CD4-positive, alpha-beta T cell treated with Interleukin-6 for 4 hours (primary cell): ENCODE measurements at places on chromosomes 6 and 20.

DNA sequence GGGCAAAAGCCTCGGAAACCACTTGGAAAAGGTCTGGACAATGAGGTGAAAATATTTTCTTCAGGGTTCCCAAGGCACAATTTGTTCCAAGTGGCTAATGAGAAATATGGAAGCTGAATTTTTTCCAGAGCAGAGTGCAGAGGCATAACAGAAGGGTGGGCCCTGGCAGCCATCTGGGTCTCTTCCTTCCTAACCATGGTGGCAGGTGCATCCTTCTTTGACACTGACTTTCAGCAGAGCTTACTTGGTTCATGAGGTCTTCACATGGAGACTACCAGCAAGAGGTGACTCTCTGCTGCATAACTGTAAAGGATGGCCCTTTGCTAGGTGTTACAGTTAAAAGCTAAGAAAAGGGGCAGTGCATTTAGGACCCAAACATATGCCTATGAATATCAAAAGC, 522.9 kb downstream of the KIF16B start:
- DNase-seq, result no peak

GRCh38 chr6:89678531-89678930, 40.0 kb upstream of the LYRM2 start:
- no peak for DNase-seq

- DNase-seq, result no peak
Observed at GRCh38 chr6:142693441-142693840, 251.5 kb downstream of the HIVEP2 start.

GRCh38 chr6:16982807-16983206, 119.0 kb upstream of the STMND1 start:
- no peak for DNase-seq

DNA sequence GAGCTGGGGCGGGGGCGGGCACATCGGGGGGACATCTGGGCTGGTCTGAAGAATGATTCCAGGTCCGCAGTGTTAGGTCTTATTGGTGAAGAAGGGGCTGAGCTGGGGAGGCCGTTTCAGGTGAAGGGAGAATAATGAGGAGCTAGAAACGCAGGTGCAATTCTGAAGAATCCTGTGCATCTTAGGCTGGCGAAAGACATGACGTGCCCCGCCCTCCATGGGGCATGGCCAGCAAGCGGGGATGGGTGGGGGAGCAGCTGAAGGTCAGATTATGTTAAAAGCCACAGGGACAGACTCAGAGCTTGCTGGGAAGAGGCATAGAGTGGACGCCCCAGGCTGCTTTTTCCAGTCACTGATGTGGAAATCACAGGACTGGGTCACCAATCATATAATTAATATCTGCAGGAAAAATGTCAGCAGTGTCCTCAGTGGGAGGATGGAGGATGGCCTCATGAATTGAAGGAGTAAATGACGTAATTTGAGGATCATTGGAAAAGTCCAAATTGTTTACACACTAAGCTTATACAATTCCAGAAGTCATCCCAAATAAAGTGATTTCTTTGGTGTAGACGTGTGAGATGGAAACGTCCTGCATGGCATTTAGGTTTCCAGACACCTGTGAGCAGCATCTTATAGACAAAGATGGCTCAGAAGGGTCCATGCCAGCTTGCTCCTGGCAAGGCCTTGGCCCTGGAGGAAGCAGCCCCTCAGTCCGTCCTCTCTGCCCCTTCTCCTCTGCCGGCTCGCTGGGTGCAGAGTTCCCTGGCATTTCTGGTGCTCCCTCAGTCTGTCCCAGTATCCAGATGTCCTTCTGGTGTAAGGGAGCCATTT, 109.6 kb upstream of the FRMD1 start:
- DNase-seq, result no peak

GRCh38 chr6:88298066-88298845, 132.1 kb upstream of the CNR1 start:
- DNase-seq, result no peak

DNA sequence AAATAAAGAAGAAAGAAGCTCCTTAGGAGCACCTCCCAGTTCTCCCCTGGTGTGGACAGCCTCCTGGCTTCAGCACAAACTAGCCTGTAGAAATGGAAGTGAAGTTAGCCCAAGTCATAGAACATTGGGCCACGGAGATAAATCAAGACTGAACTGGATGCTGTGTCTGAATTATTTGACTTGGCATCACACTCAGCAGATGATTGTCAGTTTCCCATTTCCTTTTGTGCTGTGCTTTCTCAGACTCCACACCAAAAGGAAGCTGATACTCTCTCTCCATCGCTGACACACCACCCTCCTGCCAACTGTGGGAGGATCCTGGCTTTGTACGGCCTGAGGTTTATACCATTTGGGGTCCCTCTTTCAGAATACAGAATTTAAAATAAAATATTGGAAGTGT, 209.8 kb downstream of the TFAP2A start:
- DNase-seq, result no peak

DNA sequence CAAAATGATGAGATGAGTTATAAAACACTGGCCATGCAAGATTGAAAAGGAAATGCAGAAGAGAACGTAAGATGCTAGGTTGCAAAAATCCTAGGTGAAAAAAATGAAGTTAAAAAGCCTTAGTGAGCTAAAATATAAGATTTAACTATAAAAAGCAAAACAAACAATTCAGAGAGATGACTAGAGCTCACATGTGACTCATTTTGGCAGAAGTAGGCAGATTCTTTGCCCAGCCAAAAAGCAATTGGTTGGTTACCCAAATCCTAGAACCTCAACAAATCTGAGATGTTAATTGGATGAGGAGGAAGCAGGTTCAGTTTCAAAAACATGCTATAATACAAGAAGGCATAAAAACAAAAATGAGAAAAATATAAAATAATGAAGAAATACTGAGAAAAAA, 249.1 kb downstream of the OGFRL1 start:
- no peak for DNase-seq

GRCh38 chr6:81750681-81751387, 1.6 kb downstream of the TENT5A start:
- DNase-seq, result no peak

DNA sequence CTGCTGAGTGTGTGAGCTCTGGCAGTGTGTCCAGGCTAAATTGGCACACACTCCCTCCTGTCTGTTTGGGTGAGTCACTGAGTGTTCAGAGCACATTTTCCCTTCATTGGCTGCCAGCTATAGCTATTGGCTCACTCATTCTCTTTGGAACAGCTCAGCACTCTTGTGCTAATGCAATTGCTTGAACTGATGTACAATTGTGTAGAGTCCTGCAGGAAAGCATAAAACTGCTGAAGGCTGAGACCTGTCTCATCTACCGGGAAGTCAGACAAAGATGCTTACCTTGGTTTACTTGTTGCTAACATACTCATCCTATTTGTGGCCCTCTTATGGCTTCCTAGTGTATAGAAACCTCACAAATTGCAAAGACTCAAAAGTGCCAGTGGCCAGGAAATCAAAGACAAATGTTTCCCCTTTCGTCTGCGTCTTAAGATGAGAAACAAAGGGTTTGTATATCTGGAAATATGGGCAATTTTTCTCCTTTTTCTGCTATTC, 351.0 kb downstream of the BCKDHB start:
- DNase-seq, result no peak

DNA sequence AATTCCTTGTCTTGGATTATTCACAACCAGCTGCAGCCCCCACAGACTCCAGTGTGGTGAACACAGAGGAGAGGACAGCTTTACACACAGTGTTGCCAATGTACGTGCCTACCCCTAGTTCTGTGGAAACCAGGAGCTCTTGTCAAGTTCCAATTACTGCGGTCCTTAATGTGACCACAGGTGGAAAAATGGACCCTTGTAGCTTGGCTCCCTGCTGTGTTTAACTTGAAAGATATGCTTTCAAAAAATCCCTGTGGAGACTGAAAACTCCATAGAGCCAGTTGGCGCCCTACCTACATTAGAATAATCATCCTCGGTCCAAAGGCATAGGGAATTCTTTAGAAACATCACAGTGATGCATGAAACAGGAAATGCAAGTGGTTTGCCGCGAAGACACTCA, 118.3 kb upstream of the SLC22A23 start:
- no peak for DNase-seq

DNA sequence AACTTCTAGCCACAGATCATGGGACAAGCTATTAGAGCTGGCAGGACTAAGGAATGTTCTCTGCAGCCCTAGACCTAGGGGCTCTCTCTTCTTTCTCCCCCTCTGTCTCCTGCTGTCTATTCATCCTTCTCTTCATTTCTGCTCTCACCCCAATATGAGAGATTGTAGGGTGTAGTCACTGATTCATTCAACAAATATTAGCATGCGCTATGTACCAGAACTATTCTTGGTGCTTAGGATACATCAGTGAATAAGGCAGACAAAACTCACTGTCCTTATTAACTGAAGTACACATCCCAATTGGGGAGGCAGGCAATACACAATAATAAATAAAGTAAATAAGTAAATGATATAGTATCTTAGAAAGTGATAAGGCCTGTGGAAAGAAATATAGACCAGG, 14.7 kb upstream of the SIRPB2 start:
- DNase-seq, result no peak

GRCh38 chr20:44886828-44887227, 1.3 kb downstream of the YWHAB start:
- no peak for DNase-seq

GRCh38 chr6:6588064-6588923, at the start of gene LY86:
LY86 (plus strand) TSS chr6:6588720; CDS start chr6:6588735, 15 bp downstream.
- DNase-seq, result peak; percentile 23

DNA sequence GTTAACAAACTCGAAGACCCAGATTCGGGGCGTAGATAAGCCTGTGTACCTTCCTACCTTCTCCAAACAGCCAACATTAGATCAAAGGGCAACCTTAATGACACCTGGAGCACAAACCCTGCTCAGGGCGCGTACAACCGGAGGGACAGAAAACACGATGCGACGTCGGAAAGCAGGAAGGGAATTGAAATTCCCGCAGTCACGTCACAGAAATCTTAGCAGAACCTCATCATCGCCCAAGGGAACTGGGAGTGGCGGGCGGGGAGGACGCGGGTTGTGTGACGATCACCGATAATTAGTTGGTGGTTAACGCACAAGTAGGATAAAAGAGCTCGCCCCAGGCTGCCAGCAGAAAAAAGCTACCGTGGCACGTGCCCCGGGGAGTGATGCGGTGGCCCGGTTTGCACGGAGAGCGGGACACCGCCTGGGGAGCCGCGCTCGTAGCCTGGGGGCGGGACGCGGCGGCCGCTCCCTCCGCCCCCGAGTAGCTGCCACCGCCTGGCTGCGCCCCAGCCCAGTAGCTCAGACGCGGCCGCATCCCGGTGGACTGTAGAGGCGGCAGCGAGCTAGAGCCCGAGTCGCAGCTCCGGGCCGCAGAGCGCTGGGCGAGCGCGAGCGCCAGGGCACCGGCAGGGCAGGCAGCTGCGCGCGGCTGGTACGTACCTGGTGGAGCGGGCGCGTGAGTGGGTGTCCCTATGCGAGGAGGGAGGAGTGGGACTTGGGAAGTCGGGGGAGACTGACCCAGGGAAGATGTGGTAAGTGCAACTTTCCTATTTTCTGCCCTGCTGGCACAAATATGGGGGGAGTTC, at the start of gene PKIB:
PKIB (plus strand) TSS at position 525 of the 809 bp plus-strand sequence. CDS start 107,390 bp downstream, outside the sequence.
- peak; percentile 36 for DNase-seq

DNA sequence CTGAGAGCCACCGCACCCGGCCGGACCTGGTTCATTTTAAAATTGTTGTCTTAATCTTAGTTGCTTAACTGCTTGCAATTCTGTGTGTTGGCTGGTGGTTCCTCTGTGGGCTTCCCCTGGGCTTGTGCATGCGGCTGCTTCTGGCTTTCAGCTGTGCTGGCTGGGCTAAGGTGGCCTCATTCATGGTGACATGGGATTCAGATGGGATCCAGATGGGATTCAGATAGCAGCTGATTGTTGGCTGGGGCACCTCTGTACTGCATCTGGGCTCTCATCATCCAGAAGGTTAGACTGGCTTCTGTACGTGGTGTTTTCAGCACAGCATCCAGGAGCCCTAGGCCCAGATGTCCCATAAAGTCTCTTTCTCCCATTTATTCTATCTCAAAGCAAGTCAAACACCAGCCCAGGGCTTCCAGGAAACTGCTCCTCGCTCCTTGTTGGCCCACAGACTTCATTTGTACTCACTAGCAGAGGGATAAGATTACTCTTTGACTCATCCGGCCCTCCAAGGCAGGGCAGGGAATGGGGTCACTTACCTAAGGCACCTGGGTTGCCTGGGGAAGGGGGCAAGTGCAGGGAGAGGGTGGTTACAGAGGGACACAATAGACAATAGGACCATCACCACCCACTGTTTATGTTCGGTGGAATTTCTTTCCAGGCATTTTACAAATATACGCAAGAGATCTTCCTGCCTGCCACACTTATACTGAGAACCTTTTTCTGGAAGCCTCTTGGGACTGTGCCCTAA, 10.2 kb upstream of the PEDS1 start:
- DNase-seq, result no peak

DNA sequence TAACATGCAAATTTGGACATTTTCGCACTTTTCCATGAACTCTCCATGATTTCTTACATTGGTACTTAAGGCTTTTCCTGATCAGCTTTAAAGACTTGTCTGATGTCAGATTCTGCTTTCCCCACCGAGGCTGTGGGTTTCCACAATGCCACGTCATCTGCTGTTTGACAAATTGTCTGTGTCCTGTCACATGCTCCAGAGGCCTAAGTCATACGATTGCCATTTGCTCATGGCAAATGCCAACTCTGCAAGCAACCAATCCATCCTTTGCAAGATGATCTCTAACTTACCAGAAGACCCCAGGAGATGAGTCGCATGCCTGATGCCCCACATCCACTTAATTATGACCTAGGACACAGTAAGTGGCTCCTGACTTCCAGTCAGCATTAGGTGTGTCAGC, 556.5 kb downstream of the BMP2 start:
- DNase-seq, result no peak

DNA sequence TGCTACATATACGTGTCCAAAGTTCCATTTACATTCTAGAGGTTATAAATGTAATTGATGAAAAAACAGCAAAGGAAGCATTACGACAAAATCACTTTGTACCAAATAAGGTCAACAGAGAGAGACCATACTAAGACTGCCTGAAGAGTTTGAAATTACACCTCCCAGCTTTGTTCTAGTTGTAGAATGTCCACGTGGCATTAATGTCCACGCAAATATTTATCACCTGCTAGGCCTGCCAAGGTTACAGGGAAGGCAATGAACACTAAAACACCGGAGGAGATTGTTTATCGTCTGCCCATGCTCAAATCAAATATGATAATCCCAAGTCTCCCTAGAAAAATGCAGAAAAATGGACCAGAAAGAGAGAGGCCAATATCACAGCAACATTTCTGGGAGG, 6.2 kb downstream of the RALGAPA2 start:
- no peak for DNase-seq

GRCh38 chr20:22531056-22531615, 53.2 kb downstream of the FOXA2 start:
- no peak for DNase-seq

GRCh38 chr20:8865636-8866035, 203.3 kb upstream of the PLCB4 start:
- DNase-seq, result no peak

DNA sequence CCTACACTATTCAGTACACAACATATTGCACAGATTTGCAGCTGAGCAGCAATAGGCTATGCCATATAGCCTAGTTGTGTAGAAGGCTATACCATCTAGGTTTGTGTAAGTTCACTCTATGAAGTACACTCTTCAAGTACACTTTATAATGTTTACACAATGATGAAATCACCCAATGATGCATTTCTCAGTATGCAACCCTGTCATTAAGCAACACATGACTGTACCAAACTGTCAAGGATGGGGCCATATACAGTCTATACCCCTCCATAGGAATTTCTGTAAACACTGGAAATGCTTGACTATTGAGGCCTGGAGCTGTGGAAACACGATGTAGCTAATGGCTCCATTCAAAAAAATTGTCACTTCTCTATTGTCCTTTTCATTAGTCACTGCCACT, 535.4 kb downstream of the EPM2A start:
- no peak for DNase-seq
